ENCODE measurements at places on chromosomes 5 and 9.

DNA sequence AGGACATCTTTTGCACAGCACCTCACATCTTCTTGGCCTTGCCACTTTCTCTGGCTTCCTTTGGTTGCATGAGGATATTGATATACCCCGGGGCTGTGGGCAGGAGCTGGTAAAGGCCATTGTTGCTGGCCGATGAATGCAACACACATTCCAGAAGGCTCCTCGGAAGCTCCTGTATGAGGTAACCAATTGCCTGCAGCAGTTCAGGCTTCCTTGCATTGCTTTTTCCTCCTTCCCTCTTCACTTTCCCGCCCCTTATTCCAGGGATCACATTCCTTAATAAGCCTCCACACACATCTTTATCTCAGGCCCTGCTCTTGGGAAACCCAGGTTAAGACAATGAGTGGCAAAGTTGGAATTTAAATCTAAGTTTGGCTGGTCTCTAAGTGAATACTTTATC, 505.4 kb upstream of the CLINT1 start:
- no peak for DNase-seq

- DNase-seq = no peak
Measured at GRCh38 chr5:60492958-60493357, 207.0 kb downstream of the DEPDC1B start.

- no peak for DNase-seq
Measured at GRCh38 chr9:135461936-135462335, 17.6 kb upstream of the PPP1R26 start.

DNA sequence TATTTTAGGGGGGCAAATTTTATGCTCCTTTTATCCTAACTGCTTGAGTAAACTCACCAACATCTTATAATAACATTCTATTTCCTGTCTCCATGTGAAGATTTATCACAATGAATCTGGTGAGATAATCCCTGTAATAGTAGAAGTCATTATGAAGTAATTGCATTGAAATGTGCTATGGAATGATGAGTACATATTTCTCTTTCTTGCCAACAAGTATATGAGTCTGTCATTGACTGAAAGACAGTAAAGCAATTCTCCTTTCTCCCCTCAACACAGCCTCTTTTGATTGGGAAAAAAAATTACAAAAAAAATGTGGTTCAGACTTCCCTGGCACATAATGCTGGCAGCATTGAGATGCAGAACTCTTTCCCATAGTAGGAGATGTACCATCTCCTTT, 459.2 kb upstream of the RGMB start:
- no peak for DNase-seq

GRCh38 chr9:37060833-37061232, 26.8 kb upstream of the PAX5 start:
- DNase-seq = no peak

GRCh38 chr5:180069589-180070247, 1.8 kb downstream of the RNF130 start:
- DNase-seq = no peak

DNA sequence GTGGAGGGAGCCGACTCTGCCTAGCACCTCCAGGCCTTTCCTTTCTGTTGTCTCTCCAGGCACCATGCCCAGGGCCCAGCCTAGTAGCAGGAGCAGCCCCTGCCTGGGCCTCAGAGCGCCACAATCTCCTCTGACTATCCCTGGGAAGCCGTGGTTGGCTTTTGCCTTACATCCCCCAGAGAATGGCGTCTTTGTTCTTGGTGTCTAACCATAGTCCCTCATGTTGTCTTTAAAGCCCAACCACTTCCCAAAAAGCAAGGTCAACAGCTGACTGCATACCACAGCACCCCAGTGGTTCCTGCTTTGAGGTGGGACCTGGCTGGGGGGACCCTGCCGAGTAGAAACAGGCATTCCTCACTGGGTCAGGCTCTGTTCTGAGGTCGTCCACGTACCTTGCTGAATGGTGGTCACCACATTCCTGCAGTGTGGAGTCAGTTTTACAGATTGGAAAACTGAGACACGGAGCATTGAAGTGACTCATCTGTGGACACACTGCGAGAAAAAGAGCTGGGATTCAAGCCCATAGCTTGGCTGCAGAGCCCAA, 13.7 kb upstream of the CERCAM start:
- DNase-seq = no peak

- no peak for DNase-seq
Measured at GRCh38 chr5:168734620-168735300, 155.6 kb upstream of the PANK3 start.

- DNase-seq = no peak
Measured at GRCh38 chr9:88342246-88342645, 46.0 kb upstream of the SPIN1 start.

DNA sequence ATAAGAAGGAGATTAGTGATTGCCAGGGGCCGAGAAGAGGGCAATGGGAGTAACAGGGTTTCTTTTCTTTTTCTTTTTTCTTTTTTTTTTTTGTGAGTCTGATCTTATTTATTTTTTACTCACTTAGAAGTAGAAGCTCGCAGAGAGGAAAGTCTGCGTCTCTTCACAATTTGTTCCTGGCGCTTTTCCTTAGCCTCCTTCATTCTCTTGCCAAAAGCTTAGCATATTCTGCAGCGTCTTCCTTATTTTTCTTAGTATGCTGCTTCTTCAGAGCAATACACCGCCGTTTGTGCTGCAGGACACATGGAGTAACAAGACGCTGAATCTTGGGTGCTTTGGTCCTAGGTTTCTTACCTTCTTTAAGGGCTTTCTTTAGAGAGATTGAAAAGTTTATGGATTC, 30.3 kb upstream of the DENND4C start:
- DNase-seq = no peak

GRCh38 chr9:135214054-135214640, 126.7 kb downstream of the OLFM1 start:
- no peak for DNase-seq

DNA sequence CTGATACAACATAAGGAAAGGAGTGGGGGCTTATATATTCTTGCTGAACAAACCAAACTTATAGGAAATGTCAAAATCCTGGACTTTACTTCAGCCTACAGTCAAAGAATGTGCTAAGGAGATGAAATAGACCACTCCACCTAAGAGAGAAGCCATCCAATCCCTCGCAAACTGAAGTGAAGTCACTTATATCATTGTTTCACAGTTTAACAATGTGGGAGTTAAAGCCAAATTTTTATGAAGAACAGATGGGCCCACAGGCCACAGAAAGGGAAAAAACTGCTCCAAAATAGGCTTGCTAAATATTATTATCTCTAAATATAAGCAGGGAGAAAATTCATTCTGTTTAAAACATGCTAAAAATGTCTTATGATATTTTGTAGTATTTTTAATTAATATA, 233.3 kb downstream of the GAS1 start:
- DNase-seq = no peak

GRCh38 chr9:89038382-89039103, 47.3 kb downstream of the S1PR3 start:
- DNase-seq = no peak

GRCh38 chr9:81397481-81398381, 291.6 kb downstream of the TLE1 start:
- no peak for DNase-seq

DNA sequence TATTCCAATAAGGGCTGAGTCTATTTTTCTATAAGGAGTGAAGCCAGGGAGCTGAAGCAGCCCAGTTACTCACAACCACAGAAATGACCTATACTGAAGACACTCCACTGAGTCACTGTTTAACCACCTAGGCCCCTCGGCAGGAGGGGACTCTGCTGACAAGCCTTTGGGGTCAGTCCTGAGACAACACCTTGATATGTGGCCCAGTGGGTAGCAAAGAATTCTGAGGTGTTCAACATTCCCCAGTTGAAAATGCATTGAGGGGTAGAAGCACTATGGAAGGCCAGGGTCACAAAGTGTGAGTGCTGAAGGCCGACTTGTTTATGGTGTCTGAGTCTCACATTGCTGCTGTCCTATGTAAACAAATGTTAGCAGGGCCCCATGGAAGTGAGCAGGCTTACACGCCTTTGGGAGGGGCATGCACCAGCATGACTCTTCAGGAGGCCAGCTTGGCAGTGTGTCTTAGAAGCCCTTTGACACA, 112.6 kb upstream of the NFIL3 start:
- DNase-seq = no peak

- DNase-seq = no peak
Measured at GRCh38 chr9:36392489-36392888, 7.6 kb downstream of the RNF38 start.

DNA sequence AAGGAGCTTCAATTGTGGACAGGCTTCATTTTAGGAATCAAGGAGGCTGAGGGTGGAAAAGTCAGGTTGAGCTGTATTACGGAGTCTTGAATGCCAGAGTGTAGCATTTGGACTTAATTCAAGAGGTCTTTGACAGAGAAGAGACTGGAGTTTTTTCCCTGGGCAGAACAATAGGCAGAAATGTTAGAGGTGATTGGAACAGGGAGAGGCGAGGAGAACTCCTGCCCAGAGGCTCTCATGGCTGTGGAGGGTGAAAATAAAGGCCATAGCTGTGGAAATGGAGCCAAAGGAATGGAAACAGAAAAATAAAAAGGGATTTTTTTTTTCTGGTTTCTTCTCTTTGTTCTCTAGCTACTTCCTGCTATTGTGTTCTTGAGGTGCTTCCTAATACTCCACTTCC, 3.7 kb upstream of the IFNB1 start:
- DNase-seq = no peak
